Mesothelial cell of epicardium (in vitro differentiated cells): ENCODE measurements at places on chromosomes 7 and 10. TPM values are rescaled to one million over a fixed set of nuclear protein-coding genes. Genes with fewer than 3 reads are reported as not detected.
A peak's percentile ranks its signal among the peaks of the same experiment; 100 is the strongest.

The HSPA12A gene
- 10.7 to 13.7 TPM (median 11.8 TPM) in 3 replicates for total RNA-seq

The SMNDC1 gene
- total RNA-seq = 38.5 to 41.4 TPM (median 39.6 TPM) in 3 replicates

The SLC35G1 gene
- 7.3 to 7.5 TPM (median 7.3 TPM) in 3 replicates for total RNA-seq

The TUBB8 gene
- total RNA-seq = 0.33 to 0.67 TPM (median 0.41 TPM) in 3 replicates

The ZP3 gene
- total RNA-seq = 0.41 to 0.89 TPM in 2 of 3 replicates, not detected in the other

The MYH16 gene
- 0.09 TPM in 1 of 3 replicates, not detected in the others for total RNA-seq

The GIMAP4 gene
- total RNA-seq = not detected in 3 replicates

The ATOH7 gene
- total RNA-seq = 0.18 to 0.70 TPM (median 0.38 TPM) in 3 replicates

The ZNF862 gene
- total RNA-seq = 27.4 to 31.6 TPM (median 27.7 TPM) in 3 replicates

The DPP6 gene
- 0.09 to 0.18 TPM (median 0.13 TPM) in 3 replicates for total RNA-seq

DNA sequence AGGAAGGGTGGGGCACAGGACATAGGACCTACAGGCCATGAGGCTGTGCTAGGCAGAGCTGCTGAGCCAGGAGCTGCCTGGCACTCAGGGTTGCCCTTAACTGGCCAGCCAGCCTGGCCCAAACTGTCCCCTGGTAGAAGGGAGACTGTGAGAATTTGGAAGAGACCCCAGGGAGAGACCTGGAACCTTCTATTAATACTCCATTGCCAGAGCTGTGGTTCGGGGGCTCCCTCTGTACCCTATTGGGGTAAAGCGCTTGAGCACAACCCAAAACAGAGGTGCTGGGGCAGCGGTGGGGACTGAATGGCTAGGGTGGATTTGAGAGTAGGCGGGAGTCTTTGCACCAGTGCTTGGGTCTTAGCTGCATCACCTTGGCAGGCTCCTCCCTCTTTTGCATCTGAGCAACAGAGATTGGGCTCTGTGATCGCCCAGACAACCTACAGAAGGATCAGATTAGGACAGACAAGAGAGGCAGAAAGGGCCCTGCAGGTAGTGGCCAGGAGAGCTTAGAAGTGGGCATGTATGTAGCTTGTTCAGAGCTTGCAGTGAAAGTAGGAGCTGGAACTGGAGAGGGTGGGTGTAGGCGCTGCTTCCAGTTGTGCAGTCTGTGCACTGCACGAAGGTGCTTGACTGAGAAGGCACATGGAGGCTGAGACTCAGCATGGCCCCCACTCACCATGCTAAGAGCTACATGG, 53.3 kb downstream of the ADCYAP1R1 start:
- DNase-seq = peak; percentile 20

DNA sequence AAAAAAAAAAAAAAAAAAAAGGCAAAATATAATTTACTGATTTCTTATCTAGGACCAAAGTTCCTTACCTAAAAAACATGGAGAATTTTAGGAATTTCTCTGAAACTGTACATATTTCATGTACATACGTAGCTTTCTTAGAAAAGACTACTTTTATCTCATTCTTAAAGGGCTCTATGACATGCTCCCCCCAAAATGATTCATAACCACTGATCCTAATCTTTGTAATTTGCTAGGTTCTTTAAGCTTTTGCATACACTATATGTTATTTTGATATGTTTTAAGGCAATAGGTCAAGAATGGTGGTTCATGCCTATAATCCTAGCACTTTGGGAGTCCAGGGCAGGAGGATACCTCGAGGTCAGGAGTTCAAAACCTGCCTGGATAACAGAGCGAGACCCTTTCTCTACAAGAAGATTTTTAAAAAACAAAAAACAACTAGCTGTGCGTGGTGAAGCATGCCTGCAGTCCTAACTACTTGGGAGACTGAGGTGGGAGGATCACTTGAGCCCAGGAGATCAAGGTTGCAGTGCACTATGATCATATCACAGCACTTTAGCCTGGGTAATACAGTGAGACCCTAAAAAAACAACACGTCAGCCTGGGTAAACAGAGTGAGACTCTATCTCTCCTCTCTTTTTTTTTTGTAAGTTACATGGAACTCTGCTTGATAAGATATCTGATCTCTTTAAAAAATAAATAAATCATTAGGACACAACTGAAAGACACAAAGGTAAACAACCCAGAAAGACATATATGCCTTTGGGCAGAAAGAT, 54.8 kb downstream of the ATAD1 start:
- DNase-seq = no peak

- DNase-seq = no peak
Measured at GRCh38 chr7:50359995-50360925, 55.7 kb downstream of the IKZF1 start.

DNA sequence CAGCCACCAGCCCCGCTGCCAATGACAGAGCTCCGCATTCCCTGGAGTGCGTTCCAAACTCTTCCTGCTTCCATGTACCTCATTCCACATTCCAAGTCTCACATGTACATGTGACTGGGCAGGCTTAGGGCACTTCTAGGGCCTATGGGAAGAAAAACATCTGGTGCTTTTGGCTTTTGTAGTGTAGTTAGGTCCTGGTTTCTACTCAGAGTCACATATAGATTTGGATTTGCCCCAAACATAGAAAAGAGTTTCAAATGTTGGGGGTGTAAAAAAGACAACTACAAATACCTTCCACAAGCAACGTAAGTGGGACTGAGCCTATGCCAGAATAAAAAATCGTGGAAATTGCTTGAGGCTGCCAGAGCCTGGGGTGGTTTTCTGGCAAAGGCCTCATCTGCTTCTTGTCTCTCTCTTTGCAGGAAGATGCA, 84.1 kb downstream of the ZNF467 start:
- no peak for DNase-seq

DNA sequence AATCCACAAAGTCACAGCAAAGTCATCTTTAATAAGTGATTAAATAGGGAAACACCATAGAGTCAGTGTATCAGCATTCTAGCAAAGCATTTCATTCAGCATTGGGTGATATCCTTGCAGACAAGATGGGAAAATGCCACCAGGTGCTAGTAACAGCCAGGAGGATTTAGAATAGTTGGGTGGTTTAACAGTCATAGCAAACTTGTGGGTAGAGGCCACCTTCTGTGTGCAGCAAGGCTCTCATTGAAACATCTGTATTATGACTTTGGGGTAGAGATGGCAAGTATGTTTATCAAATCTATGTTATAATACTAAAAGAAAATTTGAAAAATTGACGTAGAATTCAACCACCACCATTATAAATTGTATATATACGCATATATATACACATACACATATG, 26.4 kb upstream of the ADO start:
- no peak for DNase-seq

DNA sequence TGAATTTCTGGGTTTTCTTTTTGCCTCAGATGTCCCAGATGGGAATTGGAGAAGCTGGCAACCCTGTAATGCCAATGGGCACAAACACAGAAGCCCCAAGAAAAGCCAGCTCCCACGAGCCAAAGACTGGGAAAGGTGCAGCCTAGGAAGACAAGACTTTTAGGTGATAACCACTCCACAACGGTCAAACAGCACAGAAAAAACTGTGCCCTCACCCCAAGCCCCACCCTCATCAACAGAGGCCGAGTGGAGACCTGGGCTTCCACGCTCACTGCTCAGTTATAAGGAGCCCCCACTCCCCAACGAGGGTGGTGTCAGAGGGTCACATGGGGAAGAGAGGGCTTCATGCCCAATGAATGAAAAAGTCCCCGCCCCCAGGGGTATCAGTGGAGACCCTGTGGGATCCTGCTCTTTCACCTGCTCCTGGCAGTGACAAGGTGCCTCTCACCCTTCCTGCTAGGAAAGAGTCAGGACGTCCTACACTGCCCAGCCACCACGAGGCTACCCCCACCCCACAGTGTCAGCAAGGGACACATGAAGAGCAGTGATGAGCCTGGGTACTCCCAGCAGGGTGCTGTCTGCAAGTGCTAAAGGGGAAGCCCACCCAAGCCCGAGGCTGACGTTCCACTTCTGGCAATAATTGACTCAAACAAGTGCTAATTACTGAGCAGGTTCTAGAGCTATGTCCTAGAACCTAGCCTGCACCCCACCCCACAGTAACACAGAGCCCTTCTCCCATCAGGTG, 8.3 kb downstream of the TMEM273 start:
- DNase-seq = no peak

GRCh38 chr10:76337641-76338040, 906.2 kb downstream of the LRMDA start:
- no peak for DNase-seq

- DNase-seq = no peak
Measured at GRCh38 chr10:31274310-31274709, 44.7 kb upstream of the ZEB1 start.

- DNase-seq = no peak
Measured at GRCh38 chr10:76667408-76668370, 969.9 kb downstream of the KCNMA1 start.

DNA sequence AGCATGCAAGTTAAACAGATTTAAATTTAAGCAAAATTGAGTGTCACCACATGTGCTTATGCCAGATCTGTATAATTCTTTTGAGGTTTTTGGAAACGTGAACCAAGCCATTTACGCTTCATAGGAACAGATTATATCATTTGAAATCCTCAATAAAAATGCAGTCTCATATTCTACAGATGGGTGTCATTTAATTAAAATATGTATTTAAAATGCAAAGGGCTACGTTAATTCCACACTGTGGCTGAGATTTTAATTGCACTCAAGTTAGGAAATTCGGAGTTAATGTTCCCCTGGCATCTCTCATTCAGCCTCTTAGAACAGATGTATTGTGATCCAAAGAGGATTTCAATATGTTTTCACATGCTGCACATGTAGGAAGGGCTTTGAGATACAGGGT, 164.5 kb upstream of the LRGUK start:
- DNase-seq = no peak

DNA sequence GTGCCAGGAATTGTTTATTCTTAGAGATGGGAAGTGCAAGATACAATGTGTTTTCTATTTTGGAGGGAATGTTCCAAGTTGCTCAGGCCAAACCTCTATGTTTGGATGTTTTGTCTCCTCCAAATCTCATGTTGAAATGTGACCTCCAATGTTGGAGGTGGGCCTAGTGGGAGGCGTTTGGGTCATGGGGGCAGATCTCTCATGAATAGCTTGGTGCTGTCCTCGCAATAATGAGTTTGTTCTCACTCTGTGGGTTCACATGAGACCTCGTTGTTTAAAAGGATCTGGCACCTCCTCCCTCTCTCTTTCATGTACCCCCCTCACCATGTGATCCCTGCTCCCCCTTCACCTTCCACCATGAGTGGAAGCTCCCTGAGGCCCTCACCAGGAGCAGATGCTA, 8.3 kb upstream of the GDF10 start:
- no peak for DNase-seq

- DNase-seq = no peak
Measured at GRCh38 chr7:33157311-33157710, 27.9 kb downstream of the BBS9 start.

DNA sequence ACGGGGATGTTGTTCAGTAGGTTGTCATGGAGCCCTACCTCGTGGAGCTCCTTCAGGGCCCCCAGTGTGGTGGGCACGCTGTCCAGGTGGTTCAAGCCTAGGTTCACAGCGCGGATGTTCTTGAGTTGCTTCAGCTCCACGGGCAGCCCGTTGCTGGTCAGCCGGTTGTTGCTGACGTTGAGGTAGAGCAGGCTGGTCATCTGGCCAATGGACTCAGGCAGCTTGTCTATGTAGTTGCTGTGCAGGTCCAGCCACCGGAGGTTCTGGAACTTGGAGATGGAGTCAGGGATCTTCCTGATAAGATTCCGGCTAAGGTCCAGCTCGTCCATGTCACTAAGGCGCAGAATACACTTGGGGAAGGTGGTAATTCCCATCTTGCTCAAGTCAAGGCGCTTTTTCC, 26.0 kb downstream of the LRRC18 start:
- no peak for DNase-seq

DNA sequence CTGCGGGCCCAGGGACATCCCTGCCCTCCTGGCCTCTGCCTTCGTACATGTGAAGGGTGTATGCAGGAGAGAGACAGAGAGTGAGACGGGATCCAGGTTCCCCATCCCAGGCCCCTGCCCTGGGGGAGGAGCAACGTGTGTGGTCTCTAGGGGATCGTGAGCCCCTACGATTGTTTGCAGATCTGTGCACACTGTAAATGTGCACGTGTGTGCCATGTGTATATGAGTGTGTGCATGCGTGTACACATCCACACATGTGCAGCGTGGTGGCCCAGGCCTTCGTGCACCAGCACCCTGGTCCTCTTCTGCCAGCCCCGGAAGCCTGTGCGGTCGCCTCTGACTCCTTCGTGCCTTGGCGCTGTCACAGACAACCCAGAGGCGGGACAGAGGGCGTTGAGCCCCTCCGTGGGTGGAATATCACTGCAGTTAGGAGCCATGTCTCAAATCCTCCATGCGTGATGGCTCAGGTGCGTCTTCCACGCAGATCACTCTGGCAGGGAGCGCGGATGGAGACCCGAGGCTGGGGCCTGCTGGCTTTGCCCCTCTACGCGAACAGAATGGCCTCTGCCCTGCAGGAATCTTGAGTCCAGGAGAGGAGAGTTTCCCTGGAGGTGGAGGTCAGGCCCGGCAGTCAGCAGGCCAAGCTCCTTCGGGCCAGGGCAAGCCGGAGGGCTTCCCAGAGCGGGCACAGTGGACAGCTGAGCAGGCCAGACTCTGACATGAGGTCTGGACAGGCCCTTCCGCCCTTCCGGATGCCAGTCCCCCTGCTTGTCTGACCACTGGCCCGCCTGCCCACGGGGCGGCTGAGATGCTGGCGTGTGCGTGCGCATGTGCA, 97.5 kb downstream of the UNCX start:
- DNase-seq = no peak

DNA sequence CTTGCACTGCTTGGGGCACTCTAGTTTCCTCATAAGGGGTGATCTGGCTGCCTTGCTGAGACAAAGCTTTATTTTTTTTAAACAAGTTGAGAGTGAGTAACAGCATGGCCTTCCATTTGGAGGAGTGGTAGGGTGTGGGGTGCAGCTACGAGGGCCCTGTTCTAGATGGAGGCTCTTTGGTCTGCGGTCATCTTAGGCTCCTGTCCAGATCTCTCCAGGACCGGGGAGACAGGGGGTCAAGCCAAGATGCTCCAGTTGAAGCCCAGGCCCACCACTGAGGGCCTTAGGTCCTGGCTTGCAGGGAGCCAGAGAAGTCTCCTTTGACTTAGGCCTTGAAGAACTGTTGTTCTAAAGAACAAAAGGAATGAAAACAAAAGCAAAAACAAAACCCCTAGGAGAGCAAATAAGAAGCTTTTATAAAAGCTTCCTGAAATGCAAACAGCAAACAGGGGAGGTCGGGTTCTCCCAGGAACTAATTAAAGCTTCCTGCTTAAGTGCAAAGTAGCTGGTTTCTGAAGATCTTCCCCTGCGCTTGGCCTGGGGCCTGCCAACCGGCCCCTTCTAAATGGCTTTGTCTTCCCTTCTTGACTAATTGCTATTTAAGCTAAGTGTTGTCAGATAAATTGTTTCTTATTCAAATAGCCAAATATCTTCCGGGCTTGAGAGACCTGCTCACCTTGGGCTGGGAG, 259.2 kb downstream of the GLRX3 start:
- DNase-seq = no peak

- DNase-seq = no peak
Measured at GRCh38 chr10:49368256-49368655, 27.6 kb downstream of the DRGX start.

- no peak for DNase-seq
Measured at GRCh38 chr7:102264367-102264891, 22.2 kb upstream of the SH2B2 start.

GRCh38 chr7:11513460-11513859, 318.5 kb downstream of the THSD7A start:
- no peak for DNase-seq

- no peak for DNase-seq
Measured at GRCh38 chr10:118251791-118252190, 90.3 kb downstream of the FAM204A start.

GRCh38 chr10:84117686-84118394, 21.5 kb upstream of the GHITM start:
- DNase-seq = no peak
